ENCODE measurements at places on chromosomes 16 and 17.

GRCh38 chr16:67967183-67967957 is 1.1 kb downstream of the SLC12A4 start:
- peak; percentile 52 for DNase-seq
- H3K36me3 ChIP-seq = no peaks in the 10 kb centered on the region
- no peaks in the 10 kb centered on the region for H3K27me3 ChIP-seq
- peak overlapping the region; percentile 91 for H3K4me3 ChIP-seq

DNA sequence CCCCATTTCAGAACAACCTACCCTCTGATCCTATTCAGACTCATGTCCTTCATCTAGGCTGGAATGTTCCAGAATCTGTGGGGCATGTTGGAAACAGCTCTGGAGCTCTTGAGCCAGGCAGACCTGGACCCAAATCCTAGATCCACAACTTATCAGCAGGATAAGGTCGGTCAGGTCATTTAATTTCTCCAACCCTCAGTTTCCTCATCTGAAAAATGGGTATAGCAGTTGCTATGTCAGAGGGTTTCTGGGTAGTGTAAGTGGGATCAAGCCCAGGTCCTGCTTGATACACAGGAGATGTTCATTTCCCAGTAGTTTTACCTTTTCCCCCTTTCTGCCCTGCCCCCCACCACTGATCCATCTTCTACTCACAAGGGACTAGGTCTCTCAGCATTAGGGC is 12.0 kb downstream of the SLC6A2 start:
- DNase-seq = no peak
- no peaks in the 10 kb centered on the region for H3K36me3 ChIP-seq
- no peaks in the 10 kb centered on the region for H3K4me1 ChIP-seq
- H3K4me3 ChIP-seq = no peak overlapping the region

DNA sequence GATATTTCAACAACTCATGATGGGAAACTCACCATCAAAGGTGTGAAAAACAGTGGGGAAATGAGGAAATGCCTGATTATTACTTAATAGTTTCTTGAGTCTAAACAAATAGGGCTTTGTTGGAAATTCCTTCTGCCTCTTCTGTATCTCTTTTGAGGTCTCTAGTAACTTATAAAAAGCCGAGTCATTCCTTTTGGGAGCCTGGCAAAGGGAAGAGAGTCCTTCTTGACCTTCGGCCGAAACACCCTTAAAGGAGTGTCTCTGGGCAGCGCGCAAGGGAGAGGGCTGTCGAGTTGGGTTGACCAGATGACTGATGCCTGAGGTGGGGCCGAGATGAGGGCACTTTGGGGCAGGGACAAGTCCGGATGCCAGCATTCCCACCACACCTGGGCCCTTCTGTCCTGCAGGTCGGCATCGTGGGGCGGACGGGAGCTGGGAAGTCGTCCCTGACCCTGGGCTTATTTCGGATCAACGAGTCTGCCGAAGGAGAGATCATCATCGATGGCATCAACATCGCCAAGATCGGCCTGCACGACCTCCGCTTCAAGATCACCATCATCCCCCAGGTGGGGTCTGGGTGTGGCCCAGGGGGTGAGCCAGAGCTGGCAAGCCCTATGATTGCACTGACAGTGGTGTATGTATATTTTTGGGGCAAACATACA is 89.2 kb downstream of the ABCC6 start:
- DNase-seq = no peak
- peaks cover 79% of the 10 kb centered on the region for H3K36me3 ChIP-seq
- H3K4me1 ChIP-seq = no peaks in the 10 kb centered on the region
- no peak overlapping the region for H3K4me3 ChIP-seq
- H3K27ac ChIP-seq = no peak overlapping the region

DNA sequence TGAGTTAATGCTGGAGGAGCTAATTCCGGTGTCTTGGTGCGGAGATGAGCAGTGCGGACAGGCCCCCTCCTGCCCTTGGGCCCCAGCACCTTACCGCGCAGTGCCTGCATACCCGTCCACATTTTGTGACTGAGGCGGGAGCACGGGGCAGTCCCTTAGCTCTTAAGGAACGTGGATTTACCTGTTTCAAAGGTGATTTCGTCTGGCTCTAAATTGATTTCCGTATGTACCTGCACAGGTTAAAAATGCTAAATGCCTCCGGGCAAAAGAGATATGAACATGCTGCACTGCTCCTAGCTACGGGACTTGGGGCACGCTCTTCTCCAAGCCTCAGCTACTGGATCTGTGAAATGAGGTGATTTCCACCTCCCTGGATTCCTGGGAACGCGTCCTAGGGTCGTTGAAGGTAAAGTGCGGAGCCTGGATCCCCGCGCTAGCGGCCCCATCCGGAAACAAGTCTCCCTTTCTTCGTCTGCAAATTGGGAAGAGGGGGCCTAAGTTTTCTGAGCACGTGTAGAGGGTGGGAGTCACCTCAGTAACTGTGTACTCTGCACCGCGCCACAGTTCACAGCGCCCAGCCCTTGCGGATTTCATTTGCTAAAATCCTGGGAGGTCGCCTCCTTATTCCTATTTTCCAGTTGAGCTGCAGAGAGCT is 669 bp upstream of the CRISPLD2 start:
- H3K27me3 ChIP-seq = no peaks in the 10 kb centered on the region
- no peak for DNase-seq
- H3K4me3 ChIP-seq = peak overlapping the region; percentile 41
- no peak overlapping the region for H3K27ac ChIP-seq
- H3K4me1 ChIP-seq = peaks cover 18% of the 10 kb centered on the region

DNA sequence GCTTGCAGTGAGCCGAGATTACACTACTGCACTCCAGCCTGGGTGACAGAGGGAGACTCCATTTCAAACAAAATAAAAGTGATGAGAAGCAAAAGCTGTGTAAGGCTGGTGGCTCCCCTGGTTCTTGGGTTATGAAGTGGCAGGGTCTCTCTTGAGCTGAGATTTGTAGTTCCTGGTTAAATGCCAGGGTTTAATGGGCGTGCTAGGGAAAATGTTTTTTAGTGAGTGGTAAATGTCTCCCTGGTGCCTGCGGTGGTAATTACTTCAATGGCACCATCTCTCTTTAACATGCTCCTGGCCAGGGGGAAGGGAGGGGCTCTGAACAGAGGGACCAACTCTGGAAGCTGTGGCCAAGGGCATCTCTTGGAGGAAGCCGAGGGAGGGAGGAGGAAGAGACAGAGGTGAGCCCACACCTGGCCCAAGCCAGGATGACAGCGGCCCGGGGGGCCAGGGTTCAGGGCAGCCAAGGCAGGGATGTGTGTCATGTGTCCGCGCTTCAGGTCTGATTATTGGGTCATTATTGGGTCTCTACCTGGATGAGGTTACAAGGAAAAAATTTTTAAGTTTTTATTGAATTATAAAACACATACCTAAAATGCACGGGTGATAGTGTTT is 17.8 kb upstream of the RPL38 start:
- no peaks in the 10 kb centered on the region for H3K27me3 ChIP-seq
- H3K36me3 ChIP-seq = no peaks in the 10 kb centered on the region
- DNase-seq = no peak

DNA sequence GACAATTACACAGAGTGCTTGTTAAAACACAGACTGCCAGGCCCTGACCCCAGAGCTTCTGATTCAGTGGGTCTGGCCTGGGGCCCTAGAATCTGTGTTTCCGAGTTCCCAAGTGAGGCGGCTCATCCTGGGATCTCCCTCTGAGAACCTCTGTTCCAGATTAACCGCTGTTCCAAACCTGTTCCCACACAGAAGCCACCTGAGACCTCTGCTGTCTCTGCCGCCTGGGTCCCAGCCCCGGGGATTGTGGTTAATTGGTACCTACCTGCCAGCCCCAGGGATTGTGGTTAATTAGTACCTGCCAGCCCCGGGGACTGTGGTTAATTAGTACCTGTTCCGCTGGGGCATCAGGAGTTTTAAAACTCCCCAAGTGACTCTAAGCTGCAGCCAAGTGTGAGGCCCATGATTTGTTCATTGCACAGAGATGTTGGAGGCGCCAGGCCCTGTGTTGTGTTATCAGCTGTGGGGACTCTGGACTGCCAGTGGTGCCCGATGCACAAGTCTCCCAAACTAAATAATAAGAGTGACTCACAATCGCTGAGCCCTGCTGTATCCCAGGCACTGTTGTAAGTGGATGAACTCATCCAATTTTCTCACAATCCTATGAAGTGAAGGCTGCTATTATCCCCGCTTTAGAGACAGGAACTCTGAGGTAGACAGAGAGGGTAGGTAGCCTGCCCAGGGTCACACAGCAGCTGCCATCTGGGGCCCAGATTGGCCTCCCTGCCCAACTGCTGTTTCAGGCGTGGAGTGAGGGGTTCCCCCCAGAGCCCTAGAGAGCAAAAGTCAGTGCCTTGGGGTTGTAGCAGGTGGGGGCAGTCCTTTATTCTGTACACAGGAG is 219.7 kb downstream of the IRF8 start:
- DNase-seq = no peak
- H3K27me3 ChIP-seq = no peaks in the 10 kb centered on the region
- H3K36me3 ChIP-seq = no peaks in the 10 kb centered on the region
- no peaks in the 10 kb centered on the region for H3K4me1 ChIP-seq
- H3K4me3 ChIP-seq = no peak overlapping the region

DNA sequence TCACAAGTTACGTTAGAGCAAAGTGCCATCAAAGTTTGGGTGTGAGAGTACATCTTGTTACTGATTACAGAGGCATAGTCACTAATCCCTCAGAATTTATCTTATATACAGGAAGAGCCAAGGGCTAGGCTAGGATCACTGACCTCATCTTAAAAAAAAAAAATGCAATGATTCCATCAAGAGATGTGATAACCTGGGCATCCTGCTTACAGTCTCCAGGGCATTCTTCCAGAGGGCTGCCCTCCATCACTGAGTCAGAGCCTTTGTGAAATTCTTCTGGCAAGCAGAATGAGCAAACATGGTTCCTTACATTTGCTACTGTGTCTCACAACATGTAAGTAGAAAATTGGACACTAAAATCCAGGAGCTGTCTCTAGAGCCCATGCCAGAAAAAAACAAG is 410.6 kb downstream of the ZFHX3 start:
- no peaks in the 10 kb centered on the region for H3K27me3 ChIP-seq
- H3K36me3 ChIP-seq = no peaks in the 10 kb centered on the region
- H3K4me1 ChIP-seq = no peaks in the 10 kb centered on the region
- no peak overlapping the region for H3K27ac ChIP-seq
- DNase-seq = no peak

DNA sequence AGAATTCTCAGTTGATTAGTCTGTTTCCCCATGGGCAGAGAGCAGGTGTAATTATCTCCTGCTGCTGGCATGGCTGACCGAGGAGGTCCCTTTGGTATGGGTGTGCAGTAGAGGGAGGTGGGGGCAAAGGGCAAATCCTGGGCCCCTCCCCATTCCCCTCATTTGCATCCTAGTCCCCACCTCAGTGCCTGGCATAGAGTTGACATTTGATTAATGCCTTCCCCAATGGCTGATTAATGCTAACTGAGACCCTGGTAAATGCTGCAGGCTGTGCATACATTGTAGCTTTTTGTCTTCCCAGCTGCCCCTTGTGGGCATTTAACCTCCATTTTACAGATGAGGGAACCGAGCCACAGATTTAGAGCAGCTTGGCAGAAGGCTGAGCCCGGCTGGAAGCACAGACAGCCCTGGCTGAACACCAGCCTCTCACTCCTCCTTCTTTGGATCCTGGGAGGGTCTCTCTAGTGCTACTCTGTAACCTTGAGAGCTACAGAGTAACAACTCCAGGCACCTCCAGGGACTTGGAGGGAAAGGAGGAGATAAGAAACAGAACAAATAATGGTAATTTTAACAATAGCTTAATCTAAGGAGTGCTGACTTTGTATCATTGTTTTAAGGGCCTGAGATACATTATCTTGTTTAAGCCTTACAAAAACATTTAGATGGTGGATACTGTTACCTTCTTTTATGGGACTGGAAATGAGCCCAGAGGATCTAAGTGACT is 5.1 kb downstream of the PLCG2 start:
- no peak overlapping the region for H3K27ac ChIP-seq
- no peak overlapping the region for H3K4me3 ChIP-seq
- peaks cover 7% of the 10 kb centered on the region for H3K4me1 ChIP-seq

- no peaks in the 10 kb centered on the region for H3K4me1 ChIP-seq
- no peaks in the 10 kb centered on the region for H3K36me3 ChIP-seq
- no peak for DNase-seq
- no peak overlapping the region for H3K27ac ChIP-seq
- H3K4me3 ChIP-seq = no peak overlapping the region
These were observed 433.9 kb upstream of the MAF start for GRCh38 chr16:80034469-80034826.

- no peaks in the 10 kb centered on the region for H3K36me3 ChIP-seq
- peaks cover 6% of the 10 kb centered on the region for H3K4me1 ChIP-seq
- H3K27me3 ChIP-seq = no peaks in the 10 kb centered on the region
- no peak overlapping the region for H3K4me3 ChIP-seq
- no peak for DNase-seq
These were observed 5.7 kb upstream of the PKMYT1 start for GRCh38 chr16:2985893-2986355.

GRCh38 chr16:47197536-47198179 is 53.9 kb upstream of the NETO2 start:
- H3K4me3 ChIP-seq = no peak overlapping the region
- no peaks in the 10 kb centered on the region for H3K4me1 ChIP-seq
- H3K27me3 ChIP-seq = no peaks in the 10 kb centered on the region
- no peak for DNase-seq

- no peak overlapping the region for H3K27ac ChIP-seq
- peaks cover 10% of the 10 kb centered on the region for H3K27me3 ChIP-seq
- H3K4me3 ChIP-seq = no peak overlapping the region
- DNase-seq = no peak
- no peaks in the 10 kb centered on the region for H3K36me3 ChIP-seq
These were observed 2.9 kb downstream of the SMTNL2 start for GRCh38 chr17:4587195-4587594.

DNA sequence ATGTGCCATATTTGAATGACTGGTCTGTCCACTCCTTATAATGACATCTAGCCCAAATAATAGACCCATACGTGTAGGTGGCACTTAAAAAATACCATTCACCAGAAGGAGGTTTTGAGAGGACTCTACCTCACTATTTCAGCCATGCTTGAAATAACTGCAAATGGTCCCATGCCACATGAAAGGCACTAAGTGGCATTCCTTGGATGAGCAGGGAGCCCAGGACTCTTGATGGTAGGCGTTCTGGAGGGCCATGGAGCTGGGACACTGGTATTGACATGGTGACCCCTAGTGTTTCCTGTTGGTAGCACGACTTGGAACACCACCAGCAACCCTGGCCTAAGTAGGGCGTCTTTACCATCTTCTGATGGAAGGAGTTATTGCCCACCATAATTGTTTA is 148.7 kb upstream of the ZFHX3 start:
- no peaks in the 10 kb centered on the region for H3K4me1 ChIP-seq
- DNase-seq = peak; percentile 2
- H3K27ac ChIP-seq = no peak overlapping the region
- no peaks in the 10 kb centered on the region for H3K36me3 ChIP-seq

DNA sequence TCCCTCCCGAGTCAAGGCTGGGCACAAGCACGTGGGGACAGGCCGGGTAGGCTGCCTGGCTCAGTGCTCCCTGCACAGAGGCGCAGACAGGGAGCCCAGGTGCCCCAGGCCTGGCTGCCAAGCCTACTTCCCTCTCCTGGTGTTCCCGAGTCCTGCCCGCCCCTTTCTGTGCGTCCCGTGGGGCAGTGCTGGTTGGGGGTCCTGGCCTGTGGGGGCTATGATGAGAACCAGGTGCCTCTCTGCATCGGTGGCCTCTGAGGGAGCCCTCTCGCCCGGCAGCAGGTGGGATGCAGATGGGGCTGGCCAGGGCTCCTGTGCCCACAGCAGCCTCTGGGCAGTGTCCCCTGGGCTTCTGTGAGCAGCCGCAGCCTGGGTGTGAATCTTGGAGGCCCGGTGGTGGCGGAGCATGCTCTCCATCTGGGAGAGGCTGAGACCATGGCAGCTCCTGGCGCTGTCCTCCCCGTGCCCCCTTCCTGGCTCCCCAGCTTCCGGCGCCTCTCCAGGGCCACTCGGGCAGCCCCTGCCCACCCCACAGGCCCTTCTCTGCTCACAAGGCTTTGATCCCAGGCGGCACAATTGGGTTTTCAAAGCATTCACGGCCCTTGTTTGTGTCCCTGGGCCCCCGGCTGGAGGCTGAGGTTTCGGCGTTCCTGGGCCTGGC is 7.2 kb downstream of the CENPX start:
- no peaks in the 10 kb centered on the region for H3K36me3 ChIP-seq
- no peaks in the 10 kb centered on the region for H3K4me1 ChIP-seq
- DNase-seq = no peak
- no peaks in the 10 kb centered on the region for H3K27me3 ChIP-seq

Measured in CD4-positive, alpha-beta memory T cell (primary cell).